A549 treated with Hydrocortisone at 1 μM for 4 hours (cell line): ENCODE measurements at places on chromosomes 16 and 17. TPM values are rescaled to one million over a fixed set of nuclear protein-coding genes. Genes with fewer than 3 reads are reported as not detected.

DRG2 gene
- 48.8 to 54.9 TPM (median 51.3 TPM) in 5 replicates for total RNA-seq

UMOD gene
- not detected in 5 replicates for total RNA-seq

PIK3R5 gene
- 0.06 to 0.09 TPM in 2 of 5 replicates, not detected in the others for total RNA-seq

HOXB1 gene
- total RNA-seq = not detected in 5 replicates
